Stimulated activated CD8-positive, alpha-beta memory T cell treated with anti-CD3 and anti-CD28 coated beads, Interleukin-7, amount 100 ng/mL, for 1 hour (primary cell): ENCODE measurements at places on chromosomes 5 and 9.

GRCh38 chr5:147613359-147613758, 103.5 kb upstream of the DPYSL3 start:
- DNase-seq, result no peak

DNA sequence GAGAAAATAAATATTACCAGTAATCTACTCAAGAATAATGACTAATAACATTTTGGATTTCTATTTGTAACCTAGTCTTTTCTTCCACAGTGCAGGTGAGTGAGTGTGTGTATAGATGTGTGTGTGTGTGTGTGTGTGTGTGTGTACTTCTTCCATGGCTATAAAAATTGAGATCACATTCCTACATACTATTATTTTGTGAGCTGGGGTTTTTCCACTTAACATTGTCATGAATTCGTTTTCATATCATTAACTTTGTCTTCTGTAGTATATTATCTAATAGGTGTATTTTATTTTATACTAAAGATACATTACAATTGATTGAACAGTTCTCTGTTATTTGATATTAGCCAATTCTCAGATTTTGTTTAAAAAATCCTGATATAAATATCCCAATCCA, 152.4 kb upstream of the TRPC7 start:
- no peak for DNase-seq

- no peak for DNase-seq
These were observed 3.6 kb upstream of the RORB start for GRCh38 chr9:74493512-74493911.

GRCh38 chr9:94817291-94818177, 91.0 kb downstream of the AOPEP start:
- DNase-seq, result no peak

- no peak for DNase-seq
These were observed 113.1 kb upstream of the PCSK1 start for GRCh38 chr5:96546120-96546519.

GRCh38 chr5:56077796-56078233, 83.1 kb upstream of the IL6ST start:
- DNase-seq, result no peak

DNA sequence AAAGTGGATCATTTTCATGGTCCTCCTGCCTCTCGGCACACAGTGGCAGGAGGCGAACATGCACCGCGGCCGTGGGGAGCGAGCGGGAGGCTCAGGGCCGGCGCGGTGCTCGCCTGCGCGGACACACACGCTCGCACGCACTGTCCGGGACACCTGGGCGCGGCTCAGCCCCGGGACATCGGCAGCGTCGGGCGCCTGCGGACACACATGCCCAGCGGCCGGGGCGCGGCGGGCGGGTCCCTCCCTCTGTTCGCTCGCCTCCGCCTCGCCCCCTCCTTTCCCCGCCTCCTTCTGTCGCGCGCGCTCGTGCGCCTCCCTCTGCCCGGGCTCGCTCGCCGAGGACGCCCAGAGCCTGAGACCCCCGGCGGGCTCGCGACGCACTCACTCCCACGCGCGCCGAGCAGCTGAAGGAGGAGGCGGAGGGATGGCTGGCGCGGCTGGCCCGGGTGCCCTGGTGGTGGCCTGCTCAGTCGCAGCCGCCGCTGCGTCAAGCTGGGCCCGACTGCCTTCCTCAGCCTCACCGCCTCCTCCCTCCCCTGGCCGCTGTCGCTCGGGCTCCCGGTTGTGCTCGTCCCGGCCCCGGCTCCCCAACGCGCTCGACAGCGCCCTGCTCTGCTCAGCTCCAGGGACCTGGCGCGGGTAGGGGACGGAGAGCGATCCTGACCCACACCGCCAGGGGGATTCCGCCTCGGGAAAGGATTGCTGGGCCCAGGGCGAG, at the start of gene FRMD3:
Gene FRMD3 (minus strand): TSS at position 230 of the 718 bp plus-strand sequence. CDS start 170 bp downstream, at position 60.
- no peak for DNase-seq

GRCh38 chr5:133932441-133933168, 35.8 kb downstream of the C5orf15 start:
- no peak for DNase-seq

DNA sequence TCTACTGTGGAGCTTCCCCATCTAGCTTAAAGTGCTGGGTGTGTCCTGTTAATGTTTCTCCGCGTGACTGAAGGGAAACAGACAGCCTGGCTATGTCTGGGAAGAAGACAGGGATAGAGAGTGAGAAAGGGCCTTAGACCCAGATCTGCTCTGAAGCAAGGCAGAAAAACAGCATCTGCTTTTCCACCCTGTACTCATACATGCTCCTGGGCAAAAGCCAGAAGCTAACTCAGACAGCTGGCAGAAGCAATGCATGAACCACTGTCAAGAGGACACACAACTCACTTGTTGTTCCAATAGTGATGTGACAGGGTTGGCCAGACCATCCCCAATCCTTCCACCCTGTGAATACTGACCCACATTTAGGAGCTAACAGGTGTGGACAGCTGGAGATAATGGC, 63.3 kb downstream of the DPYSL3 start:
- DNase-seq, result no peak

DNA sequence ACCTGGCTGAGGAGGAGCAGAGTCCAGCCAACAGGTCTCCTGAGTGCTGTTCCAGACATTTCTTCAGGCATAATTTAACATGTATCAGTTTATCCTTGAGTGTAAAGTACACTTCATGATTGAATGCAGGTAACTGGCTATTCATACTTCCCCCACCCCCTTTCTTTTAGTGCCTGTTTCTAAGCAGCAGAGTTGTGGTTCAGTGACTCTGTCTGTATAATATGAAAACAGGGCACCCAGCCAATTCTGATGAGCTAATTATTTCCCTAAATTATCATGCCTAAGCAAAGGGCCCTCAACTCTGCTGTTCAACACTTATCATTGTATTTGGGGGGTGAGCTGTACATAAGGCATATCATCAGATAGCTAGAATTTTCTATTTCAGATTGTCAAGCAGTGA, 51.9 kb upstream of the ZSWIM6 start:
- DNase-seq, result no peak

DNA sequence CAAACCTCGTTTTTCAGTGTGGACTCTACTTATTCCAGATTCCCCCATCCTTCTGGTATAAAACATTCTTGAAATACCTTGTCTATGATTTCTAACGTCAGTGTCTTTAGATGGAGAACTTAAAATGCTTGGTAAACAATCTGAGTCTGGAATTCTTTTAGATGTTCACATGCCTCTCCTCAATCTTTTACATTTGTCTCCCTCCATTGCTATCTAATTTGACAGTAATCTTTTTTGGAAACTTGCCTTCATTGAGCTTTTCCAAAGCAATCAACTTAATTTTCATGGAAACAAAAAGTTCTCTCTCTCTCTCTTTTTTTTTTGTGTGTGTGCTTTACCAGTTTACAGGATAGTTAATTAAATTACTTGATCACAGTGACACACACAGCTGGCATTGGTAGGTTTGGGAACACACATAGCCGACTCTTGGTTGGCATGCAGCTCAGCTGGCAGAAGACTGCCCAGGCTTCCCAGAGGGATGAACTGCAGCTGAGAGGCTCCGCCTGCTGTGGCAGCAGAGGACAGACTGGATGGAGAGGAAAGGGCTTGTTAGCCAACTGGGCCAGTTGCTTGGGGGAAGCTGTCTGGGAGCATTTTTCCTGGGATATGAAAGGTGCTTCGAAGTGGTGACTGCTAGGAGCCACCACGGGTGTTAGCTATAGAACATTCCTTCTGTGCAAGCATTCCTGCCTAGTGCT, 271.3 kb downstream of the ZSWIM6 start:
- no peak for DNase-seq

- DNase-seq, result no peak
These were observed 32.0 kb downstream of the HAVCR1 start for GRCh38 chr5:157026789-157027424.

- no peak for DNase-seq
These were observed at the start of gene FGF10 for GRCh38 chr5:44389090-44389822. Gene FGF10, minus strand, starts transcription at chr5:44389420. Its CDS starts 738 bp downstream, at chr5:44388682.

GRCh38 chr9:11039006-11039405, 426.2 kb upstream of the PTPRD start:
- DNase-seq, result no peak

DNA sequence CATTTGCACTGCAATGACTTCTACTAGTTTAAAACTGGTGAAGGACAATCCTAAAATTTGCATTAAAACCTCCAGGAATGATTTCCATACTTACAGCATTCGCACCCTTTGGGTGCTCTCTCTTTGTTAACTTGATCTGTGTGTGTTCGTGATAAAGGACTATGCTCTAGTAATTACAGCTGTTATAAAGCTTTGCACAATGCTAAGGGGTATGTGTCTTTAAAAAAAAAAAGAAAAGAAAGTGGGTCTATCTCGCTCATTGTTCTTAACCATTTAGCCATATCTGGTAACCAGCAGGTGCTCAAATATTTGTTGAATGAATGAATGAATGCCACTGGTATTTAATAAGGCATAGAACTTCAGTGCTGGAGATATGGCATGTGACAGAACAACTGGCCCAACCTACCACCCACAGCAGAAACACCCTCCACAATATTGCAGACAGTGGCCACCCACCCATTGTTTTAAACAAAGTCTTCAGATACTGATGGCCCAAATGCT, 8.7 kb downstream of the TRIM36 start:
- no peak for DNase-seq
